Stimulated activated CD8-positive, alpha-beta memory T cell treated with anti-CD3 and anti-CD28 coated beads, Interleukin-7, amount 100 ng/mL, for 1 hour (primary cell): ENCODE measurements at places on chromosomes 7 and 10.

DNA sequence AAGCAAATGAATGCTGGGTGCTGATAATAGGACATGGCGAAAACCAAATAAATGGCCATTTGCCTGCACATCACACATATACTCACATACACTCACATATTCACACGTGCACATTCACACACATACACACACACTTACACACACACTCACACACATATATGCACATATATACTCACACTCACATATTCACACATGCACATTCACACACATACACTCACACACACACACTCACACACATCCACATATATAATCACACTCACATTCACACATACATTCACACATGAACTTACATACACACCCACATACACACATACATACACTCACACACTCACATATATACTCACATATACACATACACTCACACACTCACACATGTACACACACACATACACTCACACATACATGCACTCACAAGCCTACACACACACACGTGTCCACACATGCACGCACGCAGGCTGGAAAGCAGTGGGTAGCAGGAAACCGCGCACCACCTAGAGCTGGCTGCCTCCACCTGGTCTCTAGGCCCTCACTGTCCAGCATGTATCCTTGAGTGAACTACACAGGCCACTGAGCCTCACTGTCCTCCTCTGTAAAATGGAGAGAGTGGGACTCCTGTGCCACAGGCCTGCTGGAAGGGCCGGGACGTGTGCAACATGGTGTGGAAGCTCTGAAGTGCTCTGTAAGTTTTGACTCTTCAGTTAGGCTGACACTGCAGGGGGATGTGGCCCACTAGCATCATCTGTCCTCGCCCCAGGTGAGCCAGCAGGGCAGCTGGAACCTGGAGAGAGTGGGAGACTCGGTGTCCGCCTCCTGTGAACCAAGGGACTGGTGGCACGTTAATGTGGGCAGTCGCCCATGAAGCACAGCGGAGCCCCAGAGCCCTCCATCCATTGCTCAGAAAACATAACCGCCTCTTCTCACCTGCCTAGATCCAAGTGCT, 14.9 kb downstream of the TMEM72 start:
- no peak for DNase-seq

- DNase-seq, result no peak
Observed at GRCh38 chr7:105655500-105656380, 74.4 kb upstream of the EFCAB10 start.

GRCh38 chr10:113858541-113858940, 4.1 kb downstream of the NHLRC2 start:
- DNase-seq, result no peak

GRCh38 chr10:22133749-22134624, 83.8 kb downstream of the EBLN1 start:
- DNase-seq, result no peak

GRCh38 chr7:132242192-132242812, 334.0 kb downstream of the PLXNA4 start:
- no peak for DNase-seq

GRCh38 chr7:105399043-105399725, 10.5 kb upstream of the SRPK2 start:
- no peak for DNase-seq

DNA sequence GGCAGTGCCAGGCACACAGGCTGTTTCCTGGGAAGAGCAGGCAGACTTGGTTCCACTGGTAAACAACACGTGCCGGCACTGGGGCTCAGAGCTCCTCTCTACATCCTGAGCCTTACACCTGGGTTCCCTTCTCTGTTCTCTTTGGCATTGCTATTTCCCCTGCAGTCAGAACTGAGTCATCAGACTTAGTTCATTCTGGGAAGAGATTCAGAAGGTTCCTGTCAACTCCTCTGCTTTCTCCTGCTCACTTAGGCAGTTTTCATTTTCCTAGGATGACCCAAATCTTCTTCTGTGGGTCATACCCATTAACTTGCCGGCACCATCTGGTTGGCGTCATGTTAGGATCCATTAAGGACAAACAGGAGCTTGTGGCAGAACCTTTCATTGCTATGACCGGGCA, 33.4 kb upstream of the LRRC18 start:
- no peak for DNase-seq
